ENCODE measurements at places on chromosomes 3 and 15.

GRCh38 chr3:173993299-173993698 is 595.8 kb downstream of the NLGN1 start:
- no peak for DNase-seq

DNA sequence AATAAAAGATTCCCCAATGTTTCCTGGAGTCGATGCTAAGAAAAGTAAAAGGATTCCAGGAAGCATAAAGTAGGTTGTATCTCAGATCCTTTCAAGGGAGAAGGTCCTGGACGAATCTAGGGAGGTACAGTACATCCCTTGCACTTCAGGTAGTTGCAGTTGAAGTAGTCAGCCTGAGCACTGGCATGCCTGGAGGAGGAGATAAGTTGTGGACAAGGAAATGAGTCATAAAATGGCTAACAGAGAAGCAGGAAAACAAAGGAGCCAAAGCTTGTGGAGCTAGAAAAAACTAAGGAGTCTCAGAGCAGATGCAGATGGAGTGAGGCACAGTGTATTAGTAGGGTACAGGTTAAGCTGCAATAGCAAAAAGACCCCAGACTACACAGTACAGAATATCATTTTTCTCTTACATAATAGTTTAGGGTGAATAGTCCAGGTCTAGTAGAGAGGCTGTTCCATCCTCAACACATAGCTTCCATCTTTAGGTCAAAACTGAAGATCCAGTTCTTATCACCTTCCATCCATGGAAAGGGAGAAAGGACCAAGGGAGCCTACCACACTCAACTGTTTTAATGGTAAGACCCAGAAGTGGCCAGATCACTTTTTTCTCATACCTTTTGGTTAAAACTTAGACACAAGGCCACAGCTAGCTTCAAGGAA is 41.3 kb downstream of the COL6A5 start:
- DNase-seq, result no peak

DNA sequence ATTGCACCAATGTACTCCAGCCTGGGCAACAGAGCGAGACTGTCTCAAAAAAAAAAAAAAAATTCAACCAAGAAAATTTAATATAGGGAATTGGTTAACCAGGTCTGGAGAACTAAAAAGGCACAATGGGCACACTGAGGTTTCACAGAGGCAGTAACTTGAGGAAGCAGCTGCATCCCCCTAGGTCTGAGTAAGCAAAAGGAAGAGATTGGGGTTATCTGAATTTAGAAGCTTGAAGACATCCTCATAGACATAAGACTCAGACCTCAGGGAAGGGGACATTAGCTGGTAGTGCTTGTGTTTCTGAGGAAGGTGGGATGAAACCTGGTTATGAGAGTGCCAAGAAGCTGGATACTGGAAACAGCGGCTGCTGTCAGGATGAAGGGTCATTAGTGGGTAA is 50.1 kb upstream of the LEKR1 start:
- DNase-seq, result no peak

GRCh38 chr15:92885224-92886041 is 14.7 kb upstream of the CHD2 start:
- DNase-seq, result no peak

DNA sequence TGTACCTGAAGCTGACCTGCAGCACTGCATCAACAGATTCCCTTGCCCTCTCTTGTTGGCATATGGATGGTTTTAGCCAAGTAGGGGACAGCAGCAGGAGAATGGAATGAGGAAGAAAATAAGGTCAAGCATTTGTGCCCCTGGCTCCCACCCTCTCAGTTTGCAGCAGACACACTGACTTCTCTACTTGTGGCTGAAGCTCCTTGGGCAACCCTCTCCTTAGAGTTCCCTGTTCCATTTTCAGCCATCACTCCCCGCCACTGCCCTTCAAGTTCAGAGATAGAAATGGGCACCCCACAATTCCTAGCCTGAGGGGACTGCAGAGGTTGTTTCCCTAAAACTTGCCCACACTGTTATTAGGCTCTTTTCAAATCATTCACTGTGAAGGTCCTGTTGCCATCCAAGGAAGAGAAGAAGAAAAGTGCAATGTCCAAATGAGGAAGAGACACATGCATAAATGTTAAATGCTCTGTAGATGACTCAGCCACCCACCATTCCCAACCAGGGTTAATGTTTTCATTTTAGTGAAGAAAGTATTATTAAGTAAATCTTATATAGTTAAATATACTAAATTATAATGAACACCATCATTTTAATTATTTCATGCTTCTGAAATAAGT is 295.9 kb upstream of the UBE2E2 start:
- DNase-seq, result no peak

DNA sequence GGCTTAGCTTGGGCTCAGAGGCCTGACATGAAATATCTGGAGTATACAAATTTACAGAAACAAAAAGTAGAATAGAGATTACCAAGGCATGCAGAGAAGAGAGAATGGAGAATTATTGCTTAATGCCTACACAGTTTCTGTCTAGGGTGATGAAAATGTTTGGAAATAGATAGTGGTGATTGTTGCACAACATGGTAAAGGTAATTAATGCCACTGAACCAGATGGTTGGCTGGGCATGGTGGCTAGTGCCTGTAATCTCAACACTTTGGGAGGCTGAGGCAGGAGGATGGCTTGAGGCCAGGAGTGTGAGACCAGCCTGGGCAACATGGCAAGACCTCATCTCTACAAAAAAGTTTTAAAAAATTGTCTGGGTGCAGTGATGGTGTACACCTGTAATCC is 46.6 kb upstream of the OSBPL11 start:
- DNase-seq, result no peak

DNA sequence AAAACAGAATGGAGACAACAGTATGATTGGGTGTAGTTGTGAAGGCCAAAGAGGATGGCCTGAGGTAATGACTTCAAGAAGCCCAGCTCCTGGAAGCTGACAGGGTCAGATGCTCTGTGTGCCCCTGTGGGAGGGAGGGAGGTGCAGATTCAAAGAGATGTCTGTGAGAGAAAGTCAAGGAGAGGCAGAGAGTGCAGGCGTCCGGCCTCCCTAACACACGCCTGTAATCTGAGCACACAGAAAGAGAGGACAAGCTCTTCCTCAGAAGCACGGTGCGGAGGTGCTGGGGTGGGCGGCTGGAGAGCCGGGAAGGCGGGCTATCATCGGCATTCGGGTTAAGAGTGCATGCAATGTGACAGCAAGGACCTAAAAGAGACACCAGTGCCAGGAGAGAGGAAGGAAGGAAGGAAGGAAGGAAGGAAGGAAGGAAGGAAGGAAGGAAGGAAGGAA is 238.2 kb upstream of the HES1 start:
- no peak for DNase-seq

DNA sequence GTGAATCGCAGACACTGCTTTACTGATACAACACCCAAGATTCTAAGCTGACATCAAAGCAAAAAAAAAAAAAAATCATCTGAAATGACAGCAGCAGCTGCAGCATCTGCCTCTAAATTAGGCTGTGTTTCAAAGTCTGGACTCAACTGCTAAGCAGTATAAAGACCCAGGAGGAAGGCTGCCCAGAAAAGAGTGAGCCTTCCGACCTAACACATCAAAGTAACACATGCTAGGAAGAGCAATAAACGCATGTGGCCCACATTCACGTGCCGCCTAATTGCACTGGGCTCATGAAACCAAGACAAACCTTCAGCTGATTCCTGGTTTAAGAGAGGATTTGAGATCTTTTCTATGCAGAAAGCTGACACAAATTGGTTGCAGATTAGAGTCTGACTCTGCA is 317.1 kb downstream of the ZIC4 start:
- DNase-seq, result no peak

DNA sequence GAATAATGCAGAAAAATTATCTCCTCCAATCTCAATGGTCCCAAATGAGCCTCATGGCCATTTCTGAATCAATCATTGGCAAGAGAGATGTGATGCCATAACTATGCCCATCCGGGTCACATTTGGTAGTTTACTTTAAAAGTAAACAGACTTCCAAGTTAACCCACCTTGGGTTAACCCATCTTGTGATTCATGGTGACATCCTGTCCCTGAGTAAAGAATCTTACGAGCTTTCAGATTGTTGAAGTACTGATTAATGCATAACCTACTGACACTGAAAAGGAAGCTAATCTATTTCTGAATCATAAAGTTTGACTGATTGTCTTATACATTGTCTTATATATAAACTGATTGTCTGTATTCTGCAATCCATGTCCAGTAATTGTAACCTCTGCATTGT is 467.2 kb upstream of the AGTR1 start:
- DNase-seq, result no peak

DNA sequence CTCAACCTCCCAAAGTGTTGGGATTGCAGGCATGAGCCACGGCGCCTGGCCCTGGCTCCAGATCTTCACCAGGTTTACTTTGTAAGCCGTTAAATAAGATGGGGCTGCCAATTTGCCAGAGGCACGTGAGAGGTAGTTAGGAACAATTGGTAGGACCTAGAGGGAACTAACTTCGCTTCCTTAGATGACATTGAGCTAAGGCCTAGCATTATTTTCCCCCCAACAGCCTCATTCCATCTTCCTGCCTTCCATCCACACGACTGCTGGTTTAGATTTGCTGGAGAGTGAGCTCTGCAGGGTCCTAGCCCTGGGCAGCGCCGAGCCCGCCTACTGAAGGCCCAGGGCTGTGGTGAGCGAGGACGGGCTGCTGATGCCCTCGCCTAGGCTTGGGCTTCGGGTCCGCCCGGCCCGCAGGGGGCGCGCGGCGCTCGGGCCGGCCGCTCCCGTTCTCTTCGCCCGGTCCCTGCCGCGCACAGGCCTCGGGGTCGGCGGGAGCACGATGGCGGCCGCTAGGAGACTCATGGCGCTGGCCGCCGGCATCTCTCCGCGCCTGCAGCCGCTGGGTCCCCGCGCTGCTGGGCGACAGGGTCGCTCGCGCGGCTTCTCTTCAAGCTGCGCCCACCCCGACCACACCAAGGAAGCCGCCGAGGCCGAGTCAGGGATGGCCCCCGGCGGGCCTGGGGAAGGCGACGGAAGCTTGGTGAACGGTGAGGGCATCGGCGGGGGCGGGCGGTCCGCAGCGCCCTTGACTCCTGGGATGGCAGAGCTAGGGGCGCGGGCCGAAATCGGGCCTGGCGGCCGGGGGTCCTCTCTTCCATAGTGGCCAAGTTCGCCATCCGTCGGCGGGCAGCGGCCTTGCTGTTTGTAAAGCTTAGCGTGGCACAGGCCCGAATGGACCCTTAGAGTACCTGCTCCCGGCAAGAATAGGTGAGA is 21.9 kb downstream of the DHX30 start:
- peak; percentile 67 for DNase-seq

DNA sequence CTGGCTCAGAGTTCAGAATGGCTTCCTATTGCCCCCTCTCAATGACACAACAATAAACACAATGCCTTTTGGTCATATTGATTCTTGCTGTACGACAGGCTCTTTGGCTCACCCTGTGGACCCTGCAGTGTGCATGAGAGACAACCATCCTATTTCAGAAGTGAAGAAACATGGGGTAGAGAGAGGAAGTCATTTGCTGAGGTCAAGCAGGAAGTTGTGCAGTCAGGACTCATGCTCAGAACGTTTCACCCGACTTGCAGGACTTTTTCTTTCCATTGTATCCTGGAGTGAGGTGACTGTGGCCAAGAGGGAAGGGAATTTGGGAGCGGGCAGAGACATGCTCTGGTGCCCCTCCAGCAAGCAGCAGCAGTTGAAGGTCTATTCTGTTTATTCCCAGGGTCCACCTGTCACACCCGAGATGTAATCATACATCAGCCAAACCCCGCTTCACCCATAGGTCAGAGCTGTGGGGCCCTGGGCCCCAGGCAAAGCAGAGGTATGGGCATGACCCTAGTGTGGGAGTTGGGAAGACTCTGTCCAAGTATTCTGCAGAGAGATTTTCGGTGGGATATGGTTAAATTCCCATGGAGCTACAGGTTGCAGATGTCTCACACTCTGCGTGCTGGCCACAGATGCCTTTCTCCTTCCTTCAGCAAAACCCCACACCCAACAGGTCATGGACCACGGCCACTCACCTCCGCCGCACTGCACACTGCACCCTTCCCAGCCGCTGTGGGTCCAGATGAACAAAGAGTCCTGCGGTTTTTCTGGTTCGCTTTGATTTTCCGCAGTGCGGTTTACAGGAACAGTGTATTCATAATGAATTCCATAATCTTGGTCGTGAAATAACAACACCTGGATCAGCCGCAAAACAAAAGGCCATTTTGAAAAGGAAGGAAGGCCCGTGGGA is 290.6 kb downstream of the ADAMTS17 start:
- no peak for DNase-seq

DNA sequence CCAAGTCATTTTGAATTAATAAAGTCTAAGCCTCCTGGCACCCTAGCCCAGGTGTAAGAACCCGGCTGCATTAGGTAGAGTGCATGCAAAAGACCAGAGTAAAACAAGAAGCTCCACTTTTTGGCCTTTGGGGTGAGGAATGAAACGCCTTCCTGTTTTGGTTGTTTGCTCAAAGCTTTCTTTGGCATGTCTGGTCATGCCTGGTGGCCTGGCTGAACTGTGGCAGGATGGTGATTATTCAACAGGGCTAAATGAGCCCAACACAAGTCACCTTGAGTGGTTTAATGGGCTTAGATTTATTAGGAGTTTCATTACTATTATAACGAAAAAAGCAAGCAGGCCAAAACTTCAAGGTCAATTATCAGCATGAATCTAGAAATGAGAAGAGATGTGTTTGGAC is 40.9 kb upstream of the LDHAL6B start:
- DNase-seq, result no peak

DNA sequence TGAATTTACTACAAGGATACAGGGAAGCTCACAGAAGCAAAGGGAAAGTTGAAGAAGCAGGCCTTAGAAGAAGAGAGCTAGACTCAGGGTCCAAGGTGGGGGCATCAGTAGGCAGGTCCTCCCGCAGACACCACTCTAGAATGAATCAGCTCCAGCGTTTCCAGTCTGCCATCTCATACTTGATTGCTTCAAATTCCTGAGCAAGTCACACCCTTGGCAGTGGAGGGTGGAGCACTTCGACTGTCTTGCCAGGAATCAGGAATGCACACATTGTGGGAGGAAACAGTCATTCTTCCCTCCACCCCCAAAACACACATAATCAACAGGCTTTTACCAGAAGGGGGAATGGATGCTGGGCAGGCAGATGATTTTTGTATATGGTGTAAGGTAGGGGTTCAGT is 78.5 kb downstream of the CHCHD6 start:
- no peak for DNase-seq

DNA sequence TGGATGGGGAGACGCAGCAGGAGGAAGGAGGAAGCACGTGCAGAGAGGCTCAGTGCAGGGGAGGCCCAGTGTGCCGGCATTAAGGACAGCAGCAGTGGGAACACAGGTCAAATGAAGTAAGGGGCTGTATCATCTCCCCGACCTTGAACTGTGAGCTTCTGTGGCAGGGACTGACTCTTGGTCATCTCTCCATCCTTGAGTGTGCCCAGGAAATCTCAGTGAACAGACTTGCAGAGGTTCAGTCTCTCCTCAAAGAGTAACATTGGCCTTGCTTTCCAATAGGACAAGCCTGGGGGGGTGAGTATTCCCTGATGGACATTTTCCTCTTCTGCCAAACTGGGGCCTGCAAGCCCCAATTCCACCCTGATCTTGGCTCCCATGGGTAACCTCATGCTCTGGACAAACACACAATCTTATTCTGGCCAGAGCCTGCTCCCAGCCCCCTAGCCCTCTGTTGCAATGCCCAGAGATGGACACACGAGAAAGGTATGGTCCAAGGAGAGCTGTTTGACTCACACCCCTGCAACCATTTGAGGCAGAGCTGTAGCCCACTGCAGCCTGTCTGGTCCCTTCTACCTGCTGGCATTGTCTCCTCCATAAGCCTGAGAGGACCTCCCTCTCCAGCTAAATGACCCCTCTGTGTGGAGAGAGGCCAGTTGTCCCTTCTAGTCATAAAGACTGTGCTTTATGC is 50.9 kb downstream of the TLE3 start:
- no peak for DNase-seq
